ENCODE measurements at places on chromosomes 1 and 21. TPM values are rescaled to one million over a fixed set of nuclear protein-coding genes. Genes with fewer than 3 reads are reported as not detected.

The EIF2D gene
- 47.5 TPM for total RNA-seq

The HSD17B7 gene
- 5.9 TPM for total RNA-seq

The DNAJC28 gene
- 2.1 TPM for total RNA-seq

The FCRL4 gene
- not detected for total RNA-seq

The CD1D gene
- total RNA-seq: 0.26 TPM

The KLHDC9 gene
- 7.9 TPM for total RNA-seq

The PLEKHA6 gene
- 22.4 TPM for total RNA-seq

GRCh38 chr1:105785021-105785420 lies 1271.5 kb upstream of the PRMT6 start:
- no peaks in the 10 kb centered on the region for H3K4me1 ChIP-seq
- H3K27ac ChIP-seq: no peak overlapping the region
- DNase-seq: no peak
- no peaks in the 10 kb centered on the region for H3K36me3 ChIP-seq
- no peak overlapping the region for H3K4me3 ChIP-seq

GRCh38 chr1:223222377-223222776 lies 79.3 kb upstream of the TLR5 start:
- DNase-seq: no peak
- H3K4me3 ChIP-seq: no peak overlapping the region
- H3K36me3 ChIP-seq: no peaks in the 10 kb centered on the region

DNA sequence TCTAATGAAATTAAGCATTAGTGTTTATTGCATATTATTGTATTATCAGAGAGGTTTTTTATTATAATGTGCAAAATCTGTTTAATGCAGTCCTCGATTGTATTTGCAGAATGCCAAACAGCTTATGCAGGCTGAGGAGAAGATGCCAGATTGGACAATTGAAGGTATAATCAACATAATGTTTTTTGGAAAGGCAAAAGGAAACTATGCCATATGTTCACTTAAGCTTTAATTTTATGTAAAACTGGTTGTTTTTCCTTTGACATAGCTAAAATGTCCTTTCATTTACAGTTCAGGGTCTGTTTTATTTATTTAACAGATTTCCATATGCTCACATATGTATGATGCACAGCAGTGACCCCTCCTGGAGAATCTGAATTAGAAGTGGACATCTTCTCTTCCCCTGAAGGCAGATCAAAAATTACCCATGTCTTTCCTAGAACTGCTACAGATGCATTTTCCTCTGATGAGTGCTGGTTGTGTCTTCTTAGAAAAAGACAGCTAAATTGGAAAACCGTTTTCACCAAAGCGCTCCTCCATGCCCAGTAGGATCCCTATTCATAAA lies 143.5 kb upstream of the USH2A start:
- H3K36me3 ChIP-seq: no peaks in the 10 kb centered on the region
- H3K4me1 ChIP-seq: no peaks in the 10 kb centered on the region
- DNase-seq: no peak
- H3K4me3 ChIP-seq: no peak overlapping the region

- peaks cover 59% of the 10 kb centered on the region for H3K4me1 ChIP-seq
- no peaks in the 10 kb centered on the region for H3K36me3 ChIP-seq
- no peak for DNase-seq
Measured at GRCh38 chr1:169105434-169106094, 926 bp upstream of the ATP1B1 start.

- no peaks in the 10 kb centered on the region for H3K27me3 ChIP-seq
- no peak for DNase-seq
- H3K27ac ChIP-seq: no peak overlapping the region
- H3K4me3 ChIP-seq: no peak overlapping the region
- H3K4me1 ChIP-seq: peaks cover 3% of the 10 kb centered on the region
Measured at GRCh38 chr1:201422436-201423030, 1.0 kb upstream of the TNNI1 start.

DNA sequence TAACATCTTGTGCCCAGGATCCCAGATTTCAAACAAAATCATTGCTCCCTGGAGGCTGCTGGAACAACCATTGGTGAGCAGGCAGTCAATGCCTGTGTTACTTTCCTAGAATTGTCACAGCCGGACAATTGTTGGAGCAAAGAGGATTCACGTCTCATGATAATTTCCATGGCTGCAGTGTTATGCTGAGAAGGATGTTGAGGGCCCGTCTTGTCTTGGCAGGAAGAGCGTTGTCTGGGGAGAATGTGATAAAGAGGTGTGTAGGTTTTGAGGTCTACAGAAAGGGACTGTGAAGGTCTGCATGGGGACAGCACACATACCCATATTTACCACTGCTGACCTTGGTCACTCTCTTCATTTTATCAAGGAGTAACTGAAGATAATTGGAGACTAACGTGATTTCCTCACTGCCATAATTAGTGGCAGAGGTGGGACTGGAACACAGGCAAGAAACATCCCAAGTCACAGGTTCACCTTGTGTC lies 6.3 kb downstream of the MECR start:
- peaks cover 57% of the 10 kb centered on the region for H3K36me3 ChIP-seq
- peaks cover 5% of the 10 kb centered on the region for H3K4me1 ChIP-seq
- H3K27me3 ChIP-seq: no peaks in the 10 kb centered on the region
- no peak overlapping the region for H3K4me3 ChIP-seq

DNA sequence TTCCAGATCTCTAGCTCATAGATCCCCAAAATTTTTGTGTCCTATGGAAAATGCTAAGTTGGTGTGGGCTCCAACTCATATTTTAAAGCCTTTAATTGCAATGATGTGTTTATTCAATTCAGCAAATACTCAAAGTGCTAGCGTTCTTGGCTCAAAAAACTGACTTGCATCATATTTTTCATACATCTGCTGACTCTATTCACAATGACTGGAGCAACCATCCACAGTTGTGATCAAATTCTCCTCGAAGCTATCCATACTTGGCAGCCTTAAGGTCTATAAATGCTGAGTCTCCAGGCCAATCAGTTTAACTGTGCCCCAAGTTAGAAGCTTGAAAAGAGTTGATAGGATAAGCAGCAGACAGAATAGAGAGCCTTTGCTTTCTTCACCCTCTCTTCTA lies 2.9 kb upstream of the ATP1A1 start:
- no peaks in the 10 kb centered on the region for H3K36me3 ChIP-seq
- no peaks in the 10 kb centered on the region for H3K27me3 ChIP-seq
- H3K4me3 ChIP-seq: no peak overlapping the region
- H3K4me1 ChIP-seq: peaks cover 16% of the 10 kb centered on the region
- no peak for DNase-seq
- H3K27ac ChIP-seq: no peak overlapping the region
